ENCODE measurements at places on chromosomes 11 and 22.
A peak's percentile ranks its signal among the peaks of the same experiment; 100 is the strongest.

DNA sequence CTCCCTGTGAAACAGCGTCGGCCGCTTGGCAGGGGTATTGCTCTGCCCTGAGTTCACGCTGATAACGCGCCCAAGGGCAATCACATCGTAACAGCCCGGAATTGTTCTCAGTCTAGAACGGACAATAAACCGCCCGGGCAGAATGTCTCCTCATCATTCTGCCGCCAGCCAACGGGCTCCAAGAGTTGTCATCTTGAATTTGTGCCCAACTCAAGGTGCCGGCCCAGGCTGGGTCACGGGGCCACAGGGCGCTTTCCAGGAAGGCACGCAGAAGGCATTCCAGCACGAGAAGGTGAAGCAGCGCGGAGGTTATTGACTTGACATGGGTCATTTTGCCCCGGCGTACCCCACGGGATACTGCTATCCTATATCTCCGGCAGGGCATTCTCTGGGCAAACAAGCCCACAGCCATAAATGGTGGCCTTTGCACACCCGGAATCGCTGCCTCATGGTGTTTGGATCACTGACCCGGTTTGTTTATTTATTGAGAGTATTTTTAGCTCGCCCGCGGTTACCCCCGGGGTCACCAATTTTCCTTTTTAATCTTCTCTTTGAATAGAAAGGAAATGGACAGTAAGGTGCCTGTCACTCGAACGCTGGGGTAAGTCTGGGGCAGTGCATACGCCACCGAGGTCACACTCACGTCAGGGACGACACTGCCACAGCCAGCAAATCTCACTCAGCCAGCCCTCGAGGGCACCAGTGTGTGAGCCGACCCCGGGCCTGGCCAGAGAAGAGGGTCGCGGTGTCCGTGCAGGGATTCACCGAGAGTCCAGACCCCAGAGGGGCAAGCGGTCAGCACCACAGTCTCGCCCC lies 72.4 kb upstream of the FGF3 start:
- no peak for DNase-seq

DNA sequence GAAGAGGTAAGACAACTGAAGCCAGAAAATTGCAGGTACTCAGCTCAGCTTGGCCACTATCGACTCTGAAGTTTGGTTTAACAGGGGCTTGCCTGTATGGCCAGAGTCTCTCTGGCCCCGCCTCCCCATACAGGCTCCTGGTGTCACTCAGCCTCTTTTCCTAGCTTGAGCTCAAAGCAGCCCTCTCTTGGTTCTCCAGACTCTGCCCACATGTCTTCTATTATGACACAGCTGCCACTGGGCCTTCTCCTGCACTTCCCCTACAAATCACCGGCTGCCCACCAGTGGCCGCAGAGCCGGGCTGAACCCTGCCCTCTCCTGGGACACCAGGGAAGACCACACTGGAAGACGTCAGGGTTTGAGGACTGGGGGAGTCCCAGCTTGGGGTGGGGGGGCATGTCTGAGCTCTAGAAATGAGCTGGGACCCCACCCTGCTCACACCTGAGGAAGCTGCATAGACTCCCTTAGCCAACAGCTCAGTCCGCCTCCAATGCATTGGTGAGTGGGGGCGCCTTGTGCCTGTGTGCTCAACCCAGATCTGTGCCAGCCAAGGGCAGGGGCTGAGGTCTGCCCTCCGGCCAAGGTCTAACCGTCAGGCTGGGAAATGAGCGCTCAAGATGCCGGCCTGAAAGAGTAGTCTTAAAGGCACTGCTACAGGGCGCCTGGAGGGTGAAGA lies 94.4 kb upstream of the LMO1 start:
- DNase-seq: no peak

DNA sequence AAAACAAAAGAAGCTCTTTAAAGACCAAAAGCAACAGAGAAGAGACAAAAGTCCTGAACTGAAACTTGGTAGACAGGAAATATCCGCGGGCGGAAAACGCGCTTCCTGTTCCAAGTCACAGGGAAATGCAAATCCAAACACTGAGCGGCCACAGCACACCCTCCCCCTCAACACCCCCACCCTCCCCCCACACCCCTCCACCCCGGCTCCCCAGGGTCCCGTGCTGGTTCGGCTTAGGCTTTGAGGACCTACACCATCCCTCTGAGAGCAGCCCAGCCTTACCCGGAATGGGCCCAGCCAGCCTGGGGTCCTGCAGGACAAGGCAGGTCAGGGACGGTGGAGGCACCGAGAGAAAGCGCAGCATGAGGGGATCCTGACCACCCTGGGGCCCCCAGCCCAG lies 160.4 kb downstream of the BRD1 start:
- no peak for DNase-seq

DNA sequence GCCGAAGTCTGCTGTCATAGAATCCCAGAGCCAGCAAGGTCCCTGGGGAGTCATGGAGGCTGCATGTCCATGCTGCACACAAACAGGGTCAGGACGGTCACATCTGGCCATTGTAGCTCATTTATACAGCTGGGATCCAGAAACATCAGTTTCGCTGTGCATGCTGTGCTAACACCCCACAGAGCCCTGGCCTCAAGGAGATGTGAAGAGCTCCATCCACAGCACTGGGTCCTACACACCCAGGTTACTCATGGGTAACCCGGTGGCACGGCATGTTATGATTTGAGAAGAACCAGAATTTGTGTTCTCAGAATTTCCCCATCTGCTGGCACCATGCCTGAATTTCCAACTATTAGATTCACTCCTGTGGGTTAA lies 146.3 kb upstream of the ARHGAP20 start:
- DNase-seq: no peak

- no peak for DNase-seq
Observed at GRCh38 chr11:30967579-30967978, 381.4 kb upstream of the MPPED2 start.

- no peak for DNase-seq
Observed at GRCh38 chr22:17411213-17411612, 42.0 kb downstream of the CECR2 start.

DNA sequence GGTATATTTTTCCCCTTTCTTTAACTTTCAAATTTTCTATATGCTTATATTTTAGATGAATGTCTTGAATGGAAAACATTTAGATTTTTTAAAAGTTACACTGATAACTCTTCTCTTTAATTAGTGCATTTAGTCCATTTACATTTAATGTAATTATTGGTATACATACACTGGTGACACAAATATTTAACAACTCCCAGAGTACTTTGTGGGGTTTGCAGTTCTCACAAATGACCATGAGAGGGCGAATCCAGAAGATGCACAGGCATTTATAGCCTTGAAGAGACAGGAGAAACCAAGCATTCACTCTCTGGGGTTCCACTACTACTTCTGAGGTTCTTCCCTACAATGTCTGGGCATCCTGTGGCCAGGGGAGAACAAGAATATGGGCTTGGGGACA lies 125.1 kb downstream of the TIMP3 start:
- DNase-seq: peak; percentile 28

DNA sequence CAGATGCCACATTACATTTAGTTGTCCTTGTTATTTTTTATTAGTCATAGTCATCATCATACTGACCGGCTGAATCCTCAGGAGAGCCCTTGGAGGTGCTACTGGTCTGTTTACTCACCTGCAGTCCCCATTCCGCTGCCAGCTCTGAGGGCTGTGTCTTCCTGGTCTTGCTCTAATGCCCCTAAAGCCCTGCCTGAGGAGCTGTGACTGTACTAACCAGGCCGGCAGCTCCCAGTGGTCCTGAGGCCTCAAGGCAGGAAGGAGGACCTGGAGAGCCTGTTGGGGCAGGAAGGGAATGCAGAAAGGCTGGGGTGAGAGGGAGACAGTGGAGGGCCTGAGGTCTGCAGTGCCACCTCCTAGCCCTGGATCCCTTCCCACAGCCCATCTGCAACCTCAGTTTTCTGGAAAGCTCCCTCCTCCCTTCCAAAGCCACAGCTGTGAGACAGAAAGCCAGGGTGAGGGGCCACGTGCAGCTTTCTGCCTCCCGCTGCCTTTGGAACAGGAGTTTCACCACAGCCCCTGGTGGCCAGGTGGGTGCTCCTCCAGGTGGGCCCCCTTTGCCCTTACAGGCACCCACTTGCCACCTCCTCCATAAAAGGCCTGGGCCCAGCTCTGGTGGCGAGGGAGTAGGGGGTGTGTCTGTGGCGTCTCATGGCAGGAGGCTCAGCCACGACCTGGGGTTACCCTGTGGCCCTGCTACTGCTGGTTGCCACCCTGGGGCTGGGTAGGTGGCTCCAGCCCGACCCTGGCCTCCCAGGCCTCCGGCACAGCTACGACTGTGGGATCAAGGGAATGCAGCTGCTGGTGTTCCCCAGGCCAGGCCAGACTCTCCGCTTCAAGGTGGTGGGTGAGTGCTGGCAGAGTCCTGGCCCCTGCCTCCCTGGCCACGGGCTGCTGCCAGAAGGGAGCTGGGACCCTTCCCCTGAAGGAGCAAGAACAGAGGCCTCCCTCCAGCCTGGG lies at the start of gene ZP1:
Gene ZP1, plus strand, starts transcription at position 632 of the 960 bp plus-strand sequence. Its CDS starts 20 bp downstream, at position 652.
- DNase-seq: peak; percentile 44

DNA sequence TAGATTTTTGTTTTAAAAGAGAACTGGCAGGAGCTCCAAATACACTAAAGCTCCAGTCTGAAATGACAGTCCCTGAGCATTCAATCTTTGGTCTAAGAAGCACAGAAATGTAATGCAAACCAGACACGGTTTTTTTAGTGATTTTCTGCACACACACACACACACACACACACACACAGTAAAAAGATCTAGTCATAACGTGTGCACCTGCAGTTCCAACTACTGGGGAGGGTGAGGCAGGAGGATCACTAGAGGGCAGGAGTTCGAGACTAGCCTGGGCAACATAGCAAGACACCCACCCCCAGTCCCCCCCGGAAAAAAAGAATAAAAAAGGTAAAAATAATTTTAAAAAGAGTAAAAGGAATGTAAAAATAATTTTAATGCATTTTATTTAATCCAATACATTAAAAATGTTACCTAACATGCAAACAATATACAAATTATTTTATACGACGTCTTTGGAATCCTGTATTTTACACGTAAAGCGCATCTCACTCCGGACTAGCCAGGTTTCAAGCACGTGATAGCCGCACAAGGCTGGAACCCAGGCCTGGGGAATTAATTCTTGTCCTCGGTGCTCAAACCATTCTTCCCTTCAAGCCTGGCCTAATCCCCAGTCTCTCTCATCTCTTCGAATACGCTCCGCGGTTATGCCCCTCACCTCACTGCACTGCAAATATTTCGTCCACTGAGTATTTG lies 762 bp upstream of the TBC1D22A start:
- peak; percentile 23 for DNase-seq

DNA sequence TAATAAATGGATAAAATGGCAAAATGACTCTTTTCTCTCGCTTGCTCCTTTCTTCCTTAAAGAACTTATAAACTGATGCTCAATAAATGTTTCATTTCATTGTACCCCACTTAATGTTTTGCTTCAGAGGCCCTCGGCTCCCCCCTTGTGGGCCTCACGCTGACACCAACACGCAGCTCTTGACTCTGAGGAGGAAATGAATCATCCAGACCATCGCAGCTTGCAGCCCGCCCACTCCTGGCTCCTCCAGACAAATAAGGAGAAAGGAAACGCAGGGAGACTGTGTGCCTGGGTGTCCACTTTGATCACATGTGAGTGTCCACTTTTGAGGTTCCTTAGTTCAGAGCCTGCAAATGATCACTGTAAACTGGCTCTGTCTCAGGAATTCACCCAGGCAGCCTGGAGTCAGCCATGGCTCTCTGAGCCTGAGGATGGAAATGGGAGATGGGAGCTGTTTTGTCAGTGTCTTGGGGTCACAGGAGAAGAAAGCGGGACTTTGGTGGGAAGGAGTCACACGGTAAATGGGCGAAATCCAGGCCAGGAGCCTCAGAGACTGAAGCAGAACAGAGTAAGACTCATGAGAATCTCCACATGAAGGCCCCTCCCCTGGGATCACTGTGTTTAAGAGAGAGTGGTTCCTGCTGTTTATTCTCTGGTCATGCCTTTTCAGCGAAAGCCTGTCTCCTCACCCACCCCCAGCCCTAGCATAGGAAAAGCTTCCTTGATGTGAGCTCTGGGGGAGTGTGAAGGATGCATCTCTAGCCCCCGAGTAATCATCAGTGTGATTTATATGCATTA lies 96.5 kb downstream of the CWC15 start:
- DNase-seq: no peak

DNA sequence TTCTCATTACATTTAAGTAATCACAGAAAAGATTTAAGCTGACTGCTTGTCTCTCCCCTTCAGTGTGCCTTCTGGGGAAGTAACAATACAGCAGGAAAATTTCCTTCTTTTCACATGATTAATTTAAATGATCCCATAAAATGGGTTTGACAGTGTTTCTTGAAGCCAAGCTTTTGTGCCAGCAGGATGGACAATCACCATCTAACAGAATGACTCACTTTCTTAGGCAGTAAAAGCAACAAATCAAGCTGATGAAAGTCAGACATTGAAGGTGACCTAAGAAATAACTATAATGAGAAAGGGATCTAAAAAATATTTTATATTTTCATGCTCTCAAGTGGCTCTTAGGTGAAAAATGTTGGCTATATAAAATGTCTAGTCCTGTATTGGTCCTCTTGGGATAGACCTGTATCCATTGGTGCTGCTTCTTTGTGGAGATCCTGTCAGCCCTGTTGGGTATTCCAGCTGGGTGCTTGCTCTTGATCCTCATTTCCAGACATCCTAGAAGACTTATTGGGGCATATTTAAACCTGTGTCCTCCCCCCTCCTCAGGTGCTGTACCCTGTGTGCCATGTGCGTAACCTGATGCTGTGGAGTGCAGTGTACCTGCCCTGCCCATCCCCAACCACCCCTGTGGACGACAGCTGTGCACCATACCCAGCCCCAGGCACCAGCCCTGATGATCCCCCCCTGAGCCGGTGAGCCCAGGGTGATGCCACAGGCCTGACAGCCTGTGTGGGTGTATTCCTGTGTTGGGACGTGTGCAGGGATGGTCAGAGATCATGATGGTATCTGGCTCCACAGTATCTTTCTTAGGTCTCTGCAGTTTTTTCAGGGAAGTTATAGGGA lies 62.7 kb upstream of the HORMAD2 start:
- DNase-seq: no peak

DNA sequence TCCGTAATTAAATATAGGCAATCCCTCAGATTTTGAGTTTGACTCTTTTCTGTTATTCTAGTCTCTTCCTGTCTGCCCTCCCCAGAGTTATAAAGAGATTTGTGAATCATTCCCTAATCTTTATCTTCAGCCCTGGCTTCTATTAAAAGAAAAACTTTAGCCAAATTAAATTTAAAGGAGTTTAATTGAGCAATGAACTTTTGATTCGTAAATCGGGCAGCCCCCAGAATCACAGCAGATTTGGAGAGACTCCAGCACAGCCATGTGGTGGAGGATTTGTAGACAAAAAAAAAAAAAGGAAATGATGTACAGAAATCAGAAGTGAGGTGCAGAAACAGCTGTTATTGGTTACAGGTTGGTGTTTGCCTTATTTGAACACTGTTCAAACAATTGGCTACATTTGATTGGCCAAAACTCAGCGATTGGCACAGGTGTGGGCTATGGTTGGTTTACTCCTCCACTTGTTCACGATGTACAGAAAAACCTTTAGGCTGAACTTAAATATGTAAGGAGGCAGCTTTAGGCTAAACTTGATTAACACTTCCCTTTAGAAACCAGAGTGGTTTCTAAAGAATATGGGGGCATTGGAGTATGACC lies 2.3 kb upstream of the ALKBH8 start:
- DNase-seq: no peak

Data from Jurkat, Clone E6-1 (cell line).